Kidney (tissue), 22 donors: ENCODE measurements at places on chromosomes 6 and 20.

GRCh38 chr6:67722861-67723261, 912.2 kb upstream of the ADGRB3 start:
- no peak overlapping the region for H3K27ac ChIP-seq
- no peaks in the 10 kb centered on the region for H3K36me3 ChIP-seq
- no peaks in the 10 kb centered on the region for H3K4me1 ChIP-seq
- no peaks in the 10 kb centered on the region for H3K27me3 ChIP-seq
- H3K4me3 ChIP-seq: no peak overlapping the region
- DNase-seq: no peak

DNA sequence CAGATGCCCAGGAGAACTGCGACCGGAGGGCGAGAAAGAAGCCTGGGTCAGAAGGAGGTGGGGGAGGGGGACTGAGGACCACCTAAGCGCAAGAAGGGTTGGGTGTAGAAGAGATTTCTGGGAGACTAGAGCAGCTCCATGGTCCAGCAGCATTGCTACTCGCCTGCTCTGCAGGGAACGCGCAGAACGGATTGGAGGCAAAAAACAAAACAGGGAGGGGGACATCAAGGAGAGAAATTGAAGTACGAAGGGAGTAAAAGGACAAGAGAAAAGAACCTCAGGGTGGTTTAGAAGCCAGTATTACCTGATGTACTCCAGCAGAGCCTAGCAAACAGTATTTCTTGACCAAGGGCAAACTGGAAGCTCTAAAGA, 537 bp upstream of the GABBR1 start:
- DNase-seq: peak; percentile 83
- no peaks in the 10 kb centered on the region for H3K4me1 ChIP-seq
- no peaks in the 10 kb centered on the region for H3K27me3 ChIP-seq

GRCh38 chr6:2773449-2773848, 8.3 kb downstream of the WRNIP1 start:
- H3K27ac ChIP-seq: no peak overlapping the region
- no peaks in the 10 kb centered on the region for H3K4me1 ChIP-seq
- H3K4me3 ChIP-seq: no peak overlapping the region
- no peaks in the 10 kb centered on the region for H3K27me3 ChIP-seq
- H3K36me3 ChIP-seq: peaks cover 11% of the 10 kb centered on the region

DNA sequence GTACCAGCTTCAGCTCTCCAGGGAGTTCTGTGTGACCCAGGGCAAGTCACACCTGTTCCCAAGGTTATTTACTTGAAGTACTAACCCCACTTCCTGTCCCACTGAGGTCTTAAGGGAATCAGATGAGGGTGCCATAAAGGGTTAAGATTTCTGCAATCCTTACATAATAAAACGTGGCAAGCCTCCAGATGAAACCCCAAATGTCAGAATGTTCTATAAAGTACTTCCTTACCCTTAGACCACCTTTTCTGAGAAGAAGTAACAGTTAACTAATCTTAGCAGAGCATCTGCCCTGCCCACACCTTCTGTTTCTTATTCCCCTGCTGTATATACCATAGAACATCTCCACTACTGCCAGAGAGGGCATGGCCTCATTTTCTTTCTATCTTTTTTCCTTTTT, 6.0 kb upstream of the AVP start:
- H3K4me3 ChIP-seq: no peak overlapping the region
- DNase-seq: no peak
- no peaks in the 10 kb centered on the region for H3K36me3 ChIP-seq
- no peaks in the 10 kb centered on the region for H3K4me1 ChIP-seq
- no peaks in the 10 kb centered on the region for H3K27me3 ChIP-seq

DNA sequence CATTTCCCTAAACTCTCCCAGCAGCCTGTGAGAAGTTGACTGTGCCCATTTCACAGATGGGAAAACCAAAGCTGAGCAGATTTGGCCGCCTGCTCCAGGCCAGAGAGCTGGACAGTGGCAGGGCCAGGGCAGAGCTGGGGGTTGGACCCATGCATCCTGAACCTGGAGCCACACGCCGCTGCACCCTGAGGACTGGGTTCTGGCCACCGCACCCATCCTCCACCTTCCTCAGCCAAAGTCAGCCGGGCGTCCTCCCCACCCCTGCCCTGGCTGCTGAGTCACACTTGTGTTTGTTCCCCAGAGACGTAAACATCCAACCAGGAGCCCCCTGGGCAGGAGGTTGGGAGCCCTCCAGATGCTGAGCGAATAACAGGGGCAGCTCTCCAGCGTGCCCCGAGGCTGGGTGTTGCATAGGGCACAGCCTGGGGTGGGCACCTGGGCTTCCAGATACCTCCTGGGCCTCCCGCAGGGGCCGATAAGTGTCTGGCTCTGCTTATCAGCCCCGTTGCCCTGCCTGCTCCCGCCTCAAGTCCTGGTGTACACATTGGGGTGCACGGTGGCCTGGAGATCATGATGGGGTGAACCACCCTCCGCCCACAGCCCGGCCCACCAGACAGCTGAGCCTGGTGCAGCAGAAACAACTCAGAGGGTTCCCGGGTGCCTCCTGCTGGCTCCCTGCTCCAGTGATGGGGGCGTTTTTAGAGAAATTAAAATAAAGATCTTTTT, 23.8 kb downstream of the RBM38 start:
- H3K4me3 ChIP-seq: no peak overlapping the region
- no peaks in the 10 kb centered on the region for H3K27me3 ChIP-seq
- no peak for DNase-seq
- H3K36me3 ChIP-seq: no peaks in the 10 kb centered on the region
- H3K27ac ChIP-seq: no peak overlapping the region

- H3K27me3 ChIP-seq: no peaks in the 10 kb centered on the region
- H3K4me1 ChIP-seq: no peaks in the 10 kb centered on the region
- no peak for DNase-seq
Observed at GRCh38 chr20:59684685-59685242, 80.4 kb downstream of the PHACTR3 start.

DNA sequence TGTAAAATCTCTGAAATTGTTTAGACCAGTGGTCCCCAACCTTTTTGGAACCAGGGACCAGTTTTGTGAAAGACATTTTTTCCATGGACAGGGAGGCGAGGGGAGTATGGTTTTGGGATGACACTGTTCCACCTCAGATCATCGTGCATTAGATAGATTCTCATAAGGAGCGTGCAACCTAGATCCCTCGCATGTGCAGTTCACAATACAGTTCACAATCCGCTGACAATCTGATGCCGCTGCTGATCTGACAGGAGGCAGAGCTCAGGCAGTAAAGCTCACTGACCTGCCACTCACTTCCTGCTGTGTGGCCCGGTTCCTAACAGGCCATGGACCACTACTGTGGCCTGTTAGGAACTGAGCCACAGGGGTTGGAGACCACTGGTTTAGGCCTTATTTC, 115.2 kb downstream of the EPM2A start:
- H3K4me1 ChIP-seq: no peaks in the 10 kb centered on the region
- no peaks in the 10 kb centered on the region for H3K27me3 ChIP-seq
- H3K36me3 ChIP-seq: no peaks in the 10 kb centered on the region
- no peak overlapping the region for H3K27ac ChIP-seq
- no peak overlapping the region for H3K4me3 ChIP-seq
